Hypothalamus (tissue), 51 donors: ENCODE measurements at places on chromosomes 12 and 14.

DNA sequence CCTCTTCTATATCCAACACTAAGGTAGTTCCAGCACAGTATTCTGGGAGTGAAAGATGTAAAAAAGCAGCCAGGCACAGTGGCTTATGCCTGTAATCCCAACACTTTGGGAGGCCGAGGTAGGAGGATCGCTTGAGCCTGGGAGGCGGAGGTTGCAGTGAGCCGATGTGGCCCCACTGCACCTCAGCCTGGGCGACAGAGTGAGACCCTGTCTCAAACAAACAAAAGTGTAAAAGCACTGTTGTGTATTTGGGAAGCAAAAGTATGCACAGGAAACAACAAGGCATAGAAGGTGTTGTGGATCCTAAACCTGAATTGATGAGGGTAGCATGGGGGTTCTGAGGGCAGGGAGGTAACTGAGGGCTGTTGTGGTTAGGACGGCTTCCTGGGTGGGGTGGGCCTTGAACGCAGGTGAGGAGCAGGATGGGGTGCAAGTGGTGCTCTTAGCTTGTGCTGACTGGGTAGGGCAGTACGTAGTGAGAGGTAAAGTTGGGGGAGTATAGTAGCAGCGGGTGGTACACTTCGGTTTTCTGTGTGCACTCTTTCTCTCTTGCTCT lies 64.2 kb downstream of the RASSF3 start:
- no peak for DNase-seq

DNA sequence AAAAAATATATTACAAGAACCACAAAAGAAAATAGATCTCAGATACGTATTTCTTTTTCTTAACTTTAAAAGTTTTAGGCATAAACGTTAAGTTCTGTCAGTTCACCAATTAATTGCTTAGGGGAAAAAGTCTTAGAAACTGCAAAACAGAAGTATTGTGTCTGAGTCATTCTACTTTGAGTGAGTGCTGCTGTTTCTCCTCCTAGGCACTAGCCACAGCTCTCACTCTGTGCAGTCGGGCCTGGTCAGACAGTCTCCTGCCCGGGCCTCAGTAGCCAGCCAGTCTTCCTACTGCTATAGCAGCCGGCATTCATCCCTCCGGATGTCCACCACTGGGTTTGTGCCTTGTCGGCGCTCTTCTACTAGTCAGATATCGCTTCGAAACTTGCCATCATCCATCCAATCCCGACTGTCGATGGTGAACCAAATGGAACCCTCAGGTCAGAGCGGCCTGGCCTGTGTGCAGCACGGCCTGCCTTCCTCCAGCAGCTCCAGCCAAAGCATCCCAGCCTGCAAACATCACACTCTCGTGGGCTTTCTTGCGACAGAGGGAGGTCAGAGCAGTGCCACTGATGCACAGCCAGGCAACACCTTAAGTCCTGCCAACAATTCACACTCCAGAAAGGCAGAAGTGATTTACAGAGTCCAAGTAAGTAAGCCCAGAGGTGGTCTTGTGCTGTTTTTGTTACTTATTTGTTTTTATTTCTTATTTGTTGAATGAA lies 201.3 kb downstream of the PCNX1 start:
- no peak for DNase-seq

GRCh38 chr14:64918216-64918615 lies 4.0 kb downstream of the CHURC1 start:
- no peak for DNase-seq

DNA sequence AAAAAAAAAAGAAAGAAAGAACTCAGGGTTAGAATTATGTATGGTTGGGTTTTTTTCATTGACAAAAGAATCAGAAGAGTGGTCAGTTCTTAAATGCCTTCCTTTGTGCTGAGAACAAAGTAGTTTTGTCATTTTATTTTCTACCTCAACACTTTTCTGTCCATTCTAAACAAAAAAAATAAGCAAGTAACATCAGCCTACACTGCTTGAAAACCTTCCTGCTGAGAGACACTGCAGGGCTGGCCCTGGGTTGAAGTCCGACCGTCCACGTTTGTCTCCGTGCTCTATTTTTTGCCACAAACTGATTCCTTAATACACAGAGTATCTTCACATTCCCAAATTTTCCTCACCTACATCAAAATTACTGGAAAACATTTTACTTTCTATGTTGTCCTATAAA lies 211.6 kb upstream of the PDZRN4 start:
- no peak for DNase-seq

DNA sequence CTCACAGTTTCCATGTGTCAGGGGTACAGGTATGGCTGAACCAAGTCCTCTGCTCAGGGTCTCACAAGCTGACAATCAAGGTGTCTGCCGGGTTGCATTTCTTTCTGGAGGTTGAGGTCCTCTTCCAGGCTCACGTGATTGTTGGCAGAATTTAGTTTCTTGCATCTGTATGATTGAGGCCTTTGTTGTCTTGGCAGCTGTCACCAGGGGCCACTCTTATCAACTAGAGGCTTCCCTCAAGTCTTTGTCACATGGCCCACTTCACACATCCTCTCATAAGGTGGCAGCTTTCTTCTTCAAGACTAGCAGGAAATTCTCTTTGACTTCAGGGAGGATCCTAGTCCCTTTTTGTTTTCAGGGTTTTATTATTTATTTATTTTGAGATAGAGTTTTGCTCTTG lies 46.0 kb upstream of the FOS start:
- no peak for DNase-seq
